ENCODE measurements at places on chromosomes 2 and 18.

GRCh38 chr18:62778976-62779869, 63.9 kb downstream of the PHLPP1 start:
- DNase-seq = no peak

- DNase-seq = no peak
Observed at GRCh38 chr2:39875182-39875913, 96.3 kb upstream of the THUMPD2 start.

DNA sequence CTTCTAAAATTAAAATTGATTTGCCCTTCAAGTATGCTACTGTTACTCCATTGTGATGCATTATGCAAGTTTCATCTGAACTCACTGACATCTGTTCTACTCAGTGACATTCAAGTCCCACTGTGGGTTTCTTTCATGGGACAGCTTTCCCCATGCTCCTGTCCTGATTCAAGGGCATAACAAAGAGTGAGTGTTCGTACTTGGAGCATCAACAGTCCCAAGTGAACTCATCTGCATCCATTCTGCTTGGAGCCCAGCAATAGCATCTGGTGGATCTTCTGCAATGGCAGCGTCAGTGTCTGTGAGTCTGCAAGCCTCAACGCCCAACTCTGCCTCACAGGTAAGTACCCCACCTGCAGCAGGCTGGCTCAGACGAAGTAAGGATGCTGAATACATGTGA, 27.5 kb downstream of the BUB1 start:
- no peak for DNase-seq

GRCh38 chr2:179936654-179937053, 70.4 kb downstream of the CWC22 start:
- DNase-seq = no peak

DNA sequence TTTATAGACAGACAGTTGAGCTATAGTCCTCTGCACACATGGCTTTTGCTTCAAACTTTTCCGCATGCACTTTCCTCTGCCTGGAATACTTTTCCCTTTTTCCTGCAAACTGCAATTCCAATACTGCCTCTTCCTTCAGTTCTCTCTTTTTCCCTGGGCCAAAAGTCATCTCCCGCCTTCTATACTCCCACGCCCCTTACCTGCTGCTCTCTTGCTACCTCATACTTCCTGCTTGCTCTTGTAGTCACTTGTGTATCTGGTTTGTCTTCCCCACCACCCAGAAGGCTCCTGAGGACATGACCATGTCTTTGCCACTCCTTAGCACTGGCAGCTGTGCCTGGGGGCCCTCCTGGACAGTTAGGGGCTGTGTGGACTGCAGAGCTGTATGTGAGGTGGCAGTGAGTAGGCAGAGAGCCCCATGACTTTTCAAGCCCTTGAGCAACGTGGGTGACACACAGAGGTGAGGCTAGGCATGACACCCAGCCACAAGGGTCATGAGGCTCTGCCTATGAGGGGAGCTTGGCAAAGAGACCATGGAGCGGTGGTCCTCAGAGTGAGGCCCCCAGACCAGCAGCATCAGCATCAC, 23.2 kb downstream of the SPEG start:
- no peak for DNase-seq

DNA sequence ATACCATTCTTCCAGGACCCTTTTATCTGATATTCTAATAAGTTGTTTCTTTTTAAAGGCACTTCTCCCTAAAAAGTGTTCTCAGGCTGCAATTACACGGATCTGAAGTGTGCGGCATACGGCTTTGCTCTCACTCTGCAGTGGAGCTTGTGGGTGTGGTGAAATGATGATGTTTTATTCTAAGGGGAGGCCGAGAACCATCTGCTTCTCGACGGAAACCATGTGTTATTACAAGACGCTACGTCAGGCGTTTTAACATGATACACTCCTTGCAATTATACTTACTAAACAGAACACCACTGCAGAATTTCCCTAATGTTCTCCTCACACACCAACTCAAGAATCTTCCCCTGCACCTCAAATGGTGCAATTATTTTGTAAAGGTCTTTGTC, 34.9 kb upstream of the CTDP1 start:
- DNase-seq = no peak

- no peak for DNase-seq
Observed at GRCh38 chr2:174334781-174335251, at the start of gene SP9. TSS of gene SP9 (plus strand) at chr2:174334954. CDS start at chr2:174335093, 139 bp downstream.

GRCh38 chr2:204901591-204901990, 356.3 kb downstream of the PARD3B start:
- DNase-seq = no peak

- no peak for DNase-seq
Observed at GRCh38 chr2:182023235-182023634, 37.6 kb downstream of the PPP1R1C start.

- no peak for DNase-seq
Observed at GRCh38 chr2:15259356-15259756, 301.8 kb downstream of the NBAS start.

DNA sequence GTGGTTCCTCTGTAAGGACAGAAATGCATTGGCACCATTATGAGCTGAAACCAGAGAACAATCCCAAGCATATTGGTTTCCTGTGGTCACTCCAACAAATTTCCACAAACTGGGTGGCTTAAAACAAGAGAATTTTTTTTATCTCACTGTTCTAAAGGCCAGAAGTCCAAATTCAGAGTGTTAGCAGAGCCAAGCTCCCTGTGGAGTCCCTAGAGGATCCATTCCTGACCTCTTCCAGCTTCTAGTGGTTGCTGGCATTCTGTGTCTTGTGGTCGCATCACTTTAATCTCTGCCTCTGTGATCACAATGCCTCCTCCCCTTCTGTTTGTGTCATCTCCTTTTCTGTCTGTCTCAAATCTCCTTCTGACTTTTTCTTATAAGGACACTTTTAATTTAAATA, 380.3 kb downstream of the NYAP2 start:
- DNase-seq = no peak

DNA sequence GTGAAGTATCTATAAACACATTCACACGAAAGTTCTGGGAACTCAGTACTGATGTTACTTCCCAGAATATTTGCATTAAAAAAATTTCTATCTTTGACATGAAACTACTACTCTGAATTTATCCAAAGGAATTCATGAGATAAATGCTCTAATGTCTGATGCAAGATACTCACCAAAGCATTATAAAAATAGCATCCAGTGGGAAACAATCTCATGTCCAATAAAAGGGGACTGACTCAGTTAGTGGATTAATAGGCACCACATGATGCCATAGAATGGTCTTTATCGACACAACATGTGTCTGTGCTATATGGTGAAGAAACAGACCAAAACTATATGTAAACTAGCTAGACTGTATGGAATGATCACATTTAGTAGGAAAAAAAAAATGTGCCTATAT, 33.9 kb downstream of the LAMA3 start:
- DNase-seq = no peak

- DNase-seq = no peak
Observed at GRCh38 chr2:37919631-37920032, 5.5 kb upstream of the RMDN2 start.

GRCh38 chr2:152594022-152594766, 123.1 kb downstream of the PRPF40A start:
- no peak for DNase-seq

GRCh38 chr2:68756178-68756577, 21.6 kb downstream of the ARHGAP25 start:
- DNase-seq = no peak

DNA sequence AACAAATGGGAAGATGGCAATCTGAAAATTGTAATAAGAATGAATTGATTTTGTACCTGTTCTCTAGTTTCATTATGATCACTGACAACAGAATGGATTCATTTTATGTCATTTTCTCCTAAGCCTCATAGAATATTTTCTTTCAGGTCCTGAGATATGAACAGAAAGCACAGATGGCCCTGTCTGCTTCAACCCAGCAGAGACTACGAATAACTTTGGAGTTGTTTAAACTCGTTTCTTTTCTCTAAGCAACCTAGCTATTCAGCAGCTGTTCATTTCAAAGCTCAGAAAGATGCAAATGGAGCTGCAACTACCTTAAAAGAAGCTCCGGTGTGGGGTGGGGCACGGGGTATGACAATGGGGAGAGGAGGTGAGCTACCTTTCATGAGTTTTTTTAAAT, 124.9 kb downstream of the ALK start:
- no peak for DNase-seq

DNA sequence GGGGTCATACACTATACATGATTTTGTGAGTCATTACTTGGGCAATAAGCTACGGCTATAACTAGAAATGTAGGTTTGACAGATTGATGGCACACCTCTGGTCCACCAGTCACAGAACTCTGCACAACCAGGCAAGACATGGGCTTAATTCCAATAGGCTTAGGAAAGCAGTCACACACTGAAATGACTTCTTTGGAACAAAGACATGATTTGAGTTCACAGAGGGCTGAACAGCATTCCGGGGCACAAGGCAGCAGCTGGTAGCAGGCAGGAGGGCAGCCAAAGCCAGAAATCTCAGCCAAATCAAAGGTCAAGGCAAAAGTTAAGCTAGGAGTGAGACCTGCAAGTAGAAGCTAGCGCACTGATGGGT, 27.4 kb downstream of the FABP1 start:
- DNase-seq = no peak

- DNase-seq = no peak
Observed at GRCh38 chr2:74585406-74586185, 31.1 kb downstream of the DOK1 start.

- no peak for DNase-seq
Observed at GRCh38 chr2:26639685-26640243, 1.4 kb downstream of the CIB4 start.

DNA sequence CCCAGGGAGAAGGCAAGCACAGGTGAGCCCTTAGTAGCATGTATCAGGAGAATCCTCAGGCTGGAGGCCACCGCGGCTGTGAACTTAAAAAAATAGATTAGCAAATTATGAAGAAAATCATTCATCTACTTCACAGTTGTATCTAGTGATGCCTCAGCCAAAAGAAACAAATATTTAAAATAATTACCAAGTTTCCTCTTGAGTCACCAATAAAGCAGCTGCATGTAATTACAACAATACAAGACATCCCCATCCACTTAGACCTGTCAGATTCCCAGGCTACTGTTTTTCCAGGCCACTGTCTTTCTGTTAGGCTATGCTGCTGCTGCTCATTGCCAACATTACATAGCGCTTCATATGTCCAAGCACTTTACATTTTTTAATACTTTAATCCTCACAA, 54.6 kb upstream of the PHLPP1 start:
- no peak for DNase-seq

DNA sequence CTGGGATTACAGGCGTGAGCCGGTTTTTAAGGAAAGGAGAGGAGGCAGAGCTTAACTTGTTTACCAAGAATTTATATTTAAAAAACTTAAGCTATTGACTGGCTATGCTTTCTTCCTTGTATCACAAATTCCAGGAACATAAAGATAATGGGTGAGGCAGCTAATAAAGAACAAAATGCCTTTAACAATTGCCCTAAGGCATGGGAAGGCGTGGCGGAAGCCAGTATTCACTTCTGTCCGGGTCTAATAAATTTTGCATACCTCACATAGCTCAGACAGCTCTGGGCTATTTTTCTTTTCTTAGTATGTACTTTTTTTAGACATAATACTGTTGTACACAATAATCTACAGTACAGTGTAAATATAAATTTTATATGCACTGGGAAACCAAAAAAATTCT, 1.0 kb upstream of the LDAH start:
- DNase-seq = no peak

GRCh38 chr2:181306785-181307184, 150.4 kb upstream of the ITGA4 start:
- DNase-seq = no peak

DNA sequence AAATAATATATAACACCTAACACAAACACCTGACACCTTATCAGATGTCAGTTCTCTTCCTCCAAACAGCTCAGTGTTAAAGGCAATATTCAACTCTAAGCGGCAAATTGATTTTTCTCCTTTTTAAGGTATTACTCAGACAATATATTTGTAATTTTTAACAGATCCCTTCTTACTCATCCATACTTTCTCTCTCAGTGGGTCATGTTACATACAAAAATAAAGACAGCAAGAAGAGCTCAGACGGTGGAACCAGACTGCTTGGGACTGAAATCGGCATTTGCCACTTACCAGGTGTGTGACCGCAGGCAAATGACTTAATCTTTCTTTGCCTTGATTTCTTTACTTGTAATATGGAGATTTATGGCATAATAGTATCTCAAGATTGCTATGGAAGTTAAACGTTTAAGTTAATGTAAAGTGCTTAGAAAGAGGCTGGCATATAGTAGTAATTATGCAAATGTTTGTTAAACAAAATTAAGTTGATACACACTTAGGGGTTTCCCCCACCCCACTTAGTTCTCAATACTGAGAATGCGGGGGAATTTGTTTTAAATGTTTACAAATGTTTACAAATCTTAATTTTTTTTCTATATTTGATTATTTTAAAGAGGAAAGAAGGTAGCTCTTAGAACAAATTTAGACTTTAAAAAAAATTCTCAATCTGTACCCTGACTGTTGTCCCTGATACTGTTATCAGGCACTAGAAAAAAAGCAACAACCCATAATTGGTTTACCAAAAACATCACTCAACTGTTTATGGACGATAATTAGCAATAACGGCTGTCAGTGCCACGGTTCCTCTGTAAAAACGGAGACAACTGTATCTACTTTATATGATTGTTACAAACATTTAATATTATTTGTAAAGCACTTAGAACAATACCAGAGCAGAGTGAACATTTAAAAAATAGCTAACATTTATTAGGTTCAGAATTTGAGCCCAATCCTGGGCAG, 25.6 kb downstream of the MAP3K2 start:
- no peak for DNase-seq

DNA sequence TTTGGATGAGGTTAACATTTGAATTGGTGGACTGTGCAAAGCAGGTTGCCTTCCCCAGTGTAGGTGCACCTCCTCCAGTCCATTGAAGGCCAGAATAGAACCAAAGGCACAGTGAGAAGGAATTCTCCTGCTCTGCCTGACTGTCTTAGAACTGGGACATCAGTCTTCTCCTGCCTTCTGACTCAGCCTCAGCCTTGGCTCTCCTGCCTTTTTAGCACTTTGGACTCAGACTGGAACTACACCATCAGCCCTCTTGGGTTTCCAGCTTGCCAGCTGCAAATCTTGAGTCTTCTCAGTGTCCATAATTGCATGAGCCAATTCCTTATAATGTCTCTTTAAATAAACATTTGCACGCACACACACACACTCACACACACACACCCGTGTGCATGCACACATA, 8.0 kb upstream of the TMEM177 start:
- no peak for DNase-seq

DNA sequence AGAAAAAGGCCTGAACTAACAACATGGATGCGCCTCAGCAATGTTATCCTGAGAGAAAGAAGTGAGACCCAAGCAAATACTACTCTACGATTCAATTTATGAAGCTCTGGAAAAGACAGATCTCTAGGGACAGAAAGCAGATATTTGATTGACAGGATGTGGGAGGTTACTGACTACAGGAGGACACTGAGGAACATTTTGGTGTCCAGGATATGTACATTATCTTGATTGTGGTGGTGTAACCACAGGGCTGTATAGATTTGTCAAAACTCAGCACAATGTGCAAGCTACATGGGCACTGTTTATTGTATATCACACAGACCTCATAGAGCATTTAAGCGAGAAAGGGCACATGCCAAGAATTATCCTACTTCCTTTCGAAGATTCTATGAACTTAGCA, 219.8 kb downstream of the PTGR3 start:
- no peak for DNase-seq

Measured in frontal cortex (tissue), 4 donors.